ENCODE measurements at places on chromosomes 7 and 10. TPM values are rescaled to one million over a fixed set of nuclear protein-coding genes. Genes with fewer than 3 reads are reported as not detected.

DNA sequence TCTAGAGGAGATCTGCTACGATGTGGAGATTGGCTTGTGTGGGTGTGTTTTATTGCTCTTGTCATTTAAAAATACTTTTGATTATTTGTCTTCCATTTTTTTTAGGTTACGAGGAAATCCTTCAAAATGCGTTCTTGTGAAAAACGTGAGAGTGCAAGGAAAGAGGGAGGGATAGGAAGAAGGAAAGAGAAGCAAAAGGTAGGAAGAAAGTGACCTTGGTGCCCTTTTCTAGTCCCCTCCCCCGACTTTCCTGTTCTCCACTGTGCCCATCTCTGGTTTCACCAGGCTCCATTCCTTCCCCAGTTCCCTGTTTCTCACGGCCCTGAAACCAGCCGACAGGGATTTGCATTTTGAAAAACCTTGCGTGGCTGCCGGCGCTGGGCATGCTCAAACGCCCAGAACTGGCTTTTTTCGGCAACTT, 506 bp upstream of the GNAI1 start:
- DNase-seq: no peak

GRCh38 chr10:113274176-113274829, 278.6 kb upstream of the HABP2 start:
- DNase-seq: no peak

Gene FGFBP3
- 1.0 TPM for total RNA-seq

GRCh38 chr7:159034394-159034793, 110.3 kb downstream of the VIPR2 start:
- no peak for DNase-seq

DNA sequence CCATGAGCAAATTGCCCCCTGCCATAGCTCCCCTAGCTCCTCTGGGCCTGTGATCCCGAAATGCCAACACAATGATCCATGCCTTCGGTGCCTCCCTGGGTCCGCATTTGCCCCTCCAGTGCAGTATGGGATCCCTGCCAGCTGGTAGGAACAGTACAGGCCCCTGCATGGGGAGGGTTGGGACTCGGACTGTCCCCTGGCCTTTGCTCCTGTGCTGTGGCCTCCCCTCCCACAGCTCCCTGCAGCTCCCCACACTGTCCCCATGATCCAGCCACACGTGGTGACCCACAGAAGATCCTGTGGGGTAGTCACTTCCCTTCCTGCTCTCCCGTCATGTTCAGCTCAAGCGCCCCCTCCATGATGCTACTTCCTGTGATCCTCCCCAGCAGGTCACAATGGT, 140.3 kb downstream of the MAPK8 start:
- DNase-seq: no peak

Gene BLVRA
- 25.7 TPM for total RNA-seq

GRCh38 chr7:66114743-66115649, at the start of gene CRCP:
Gene CRCP (plus strand): TSS chr7:66114847. CDS start chr7:66114963, 116 bp downstream.
- DNase-seq: peak; percentile 86

DNA sequence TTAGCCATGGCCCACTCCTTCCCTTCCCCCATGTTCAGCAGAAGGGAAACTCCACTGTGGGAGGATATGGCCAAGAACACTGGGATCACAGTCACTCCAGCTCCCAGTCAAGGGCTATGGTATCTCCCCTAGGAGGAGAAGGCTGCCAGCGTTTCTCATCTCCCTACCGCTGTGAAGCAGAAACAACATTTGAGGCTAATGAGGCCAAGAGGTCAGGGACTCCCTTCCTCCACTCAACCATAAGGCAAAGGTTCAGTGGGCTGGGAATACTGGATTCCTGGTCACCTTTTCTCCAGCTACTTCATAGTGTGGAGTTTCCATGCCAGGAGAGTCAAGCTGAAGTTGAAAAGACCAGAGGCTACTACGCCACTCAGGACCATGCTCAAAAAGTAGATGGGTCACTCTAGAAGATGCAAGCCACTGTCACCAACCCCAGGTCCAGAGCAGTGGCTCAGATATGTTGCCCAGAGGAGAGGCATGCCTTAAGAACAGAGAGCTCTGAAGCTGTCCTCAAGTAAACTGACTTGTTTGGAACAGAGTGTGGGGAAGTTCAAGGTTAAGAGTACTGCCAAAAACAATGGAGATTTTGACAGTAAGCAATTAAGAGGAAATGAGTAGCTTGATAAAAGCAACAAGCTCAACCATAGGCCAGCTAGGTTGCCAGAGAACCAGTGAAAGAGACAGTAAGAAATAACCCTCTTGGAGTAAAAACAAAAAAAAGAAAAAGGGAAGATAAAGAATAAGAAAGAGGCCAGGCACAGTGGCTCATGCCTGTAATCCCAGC, 3.8 kb upstream of the TMEM140 start:
- no peak for DNase-seq

DNA sequence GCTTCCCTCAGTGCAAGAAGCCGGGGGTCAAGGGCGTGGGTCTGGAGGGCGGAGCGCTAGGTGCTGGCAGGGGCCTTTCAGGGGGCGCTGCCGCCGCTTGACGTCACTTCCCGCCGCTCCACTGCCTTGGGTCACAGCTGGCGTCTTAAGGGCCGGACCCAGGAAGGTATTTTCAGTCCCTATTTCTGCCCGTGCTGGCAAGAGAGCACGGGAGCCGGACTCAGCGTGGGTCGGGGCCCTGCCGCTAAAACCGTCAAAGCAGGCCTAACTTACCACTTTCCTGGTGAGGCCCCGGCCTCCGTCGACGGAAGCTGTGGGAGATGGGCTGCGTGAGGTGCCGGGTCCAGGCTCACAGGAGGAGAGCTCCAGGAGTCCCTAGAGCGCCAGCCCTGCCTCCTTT, 12.0 kb downstream of the VAX1 start:
- DNase-seq: no peak

GRCh38 chr10:29949411-29950011, 109.9 kb downstream of the JCAD start:
- DNase-seq: no peak

DNA sequence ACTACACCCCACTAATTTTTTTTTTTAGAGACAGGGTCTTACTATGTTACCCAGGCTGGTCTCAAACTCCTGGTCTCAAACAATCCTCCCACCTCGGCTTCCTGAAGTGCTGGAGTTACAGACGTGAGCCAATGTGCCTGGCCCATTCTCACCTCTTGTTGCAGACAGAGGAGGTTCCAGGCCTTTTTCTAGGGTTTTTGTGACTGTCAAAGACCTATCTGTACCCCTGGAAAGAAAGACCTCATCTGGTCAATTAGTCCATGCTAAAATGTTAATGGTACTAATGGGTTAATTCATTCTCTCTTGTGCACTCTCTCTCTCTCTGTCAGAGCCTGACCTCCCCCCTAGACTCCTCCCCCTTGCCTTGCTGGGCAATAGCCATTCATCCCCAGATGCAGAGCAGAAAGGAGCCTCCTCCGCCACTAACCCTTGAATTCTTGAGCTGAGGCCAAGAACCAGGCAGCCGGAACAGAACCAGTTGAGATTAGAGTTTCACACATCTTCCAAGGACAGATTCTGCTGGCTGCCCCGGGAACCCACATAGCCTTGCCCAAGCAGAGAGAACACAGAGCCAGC, 209.7 kb downstream of the SKIDA1 start:
- no peak for DNase-seq

Gene DPY19L1
- total RNA-seq: 20.3 TPM

DNA sequence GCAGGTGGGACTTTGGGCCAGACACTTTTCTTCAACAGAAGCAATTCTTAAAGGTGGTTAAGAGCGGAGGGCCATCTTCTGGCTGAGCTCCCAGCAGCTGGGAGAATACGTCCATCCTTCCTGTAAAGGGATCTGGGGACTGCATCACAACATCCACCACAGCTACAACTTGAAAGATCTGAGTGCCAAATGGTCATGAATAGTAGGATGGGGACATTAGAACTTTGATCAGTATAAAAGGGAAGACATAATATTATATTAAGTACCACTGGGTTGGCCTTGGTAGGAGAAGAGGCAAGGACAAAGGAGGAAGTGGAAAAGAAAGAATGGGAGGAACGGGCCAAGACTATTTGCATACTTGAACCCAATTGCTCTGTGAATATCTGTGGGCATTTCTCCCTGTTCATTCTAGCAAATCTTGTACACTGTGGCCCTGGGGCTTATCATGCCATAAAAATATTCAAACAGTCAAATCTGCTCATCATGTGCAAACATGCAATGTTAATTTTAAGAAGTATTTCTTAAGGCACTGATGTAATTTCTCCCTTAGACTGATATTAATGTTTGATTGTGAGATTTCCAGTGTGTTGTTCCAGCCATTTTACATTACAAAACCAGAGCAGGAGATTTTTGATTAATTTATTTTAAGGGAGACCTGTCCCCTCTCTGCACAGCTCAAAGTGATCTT, 65.5 kb upstream of the CREB5 start:
- DNase-seq: no peak

GRCh38 chr7:155684543-155684942, 40.1 kb downstream of the RBM33 start:
- no peak for DNase-seq

DNA sequence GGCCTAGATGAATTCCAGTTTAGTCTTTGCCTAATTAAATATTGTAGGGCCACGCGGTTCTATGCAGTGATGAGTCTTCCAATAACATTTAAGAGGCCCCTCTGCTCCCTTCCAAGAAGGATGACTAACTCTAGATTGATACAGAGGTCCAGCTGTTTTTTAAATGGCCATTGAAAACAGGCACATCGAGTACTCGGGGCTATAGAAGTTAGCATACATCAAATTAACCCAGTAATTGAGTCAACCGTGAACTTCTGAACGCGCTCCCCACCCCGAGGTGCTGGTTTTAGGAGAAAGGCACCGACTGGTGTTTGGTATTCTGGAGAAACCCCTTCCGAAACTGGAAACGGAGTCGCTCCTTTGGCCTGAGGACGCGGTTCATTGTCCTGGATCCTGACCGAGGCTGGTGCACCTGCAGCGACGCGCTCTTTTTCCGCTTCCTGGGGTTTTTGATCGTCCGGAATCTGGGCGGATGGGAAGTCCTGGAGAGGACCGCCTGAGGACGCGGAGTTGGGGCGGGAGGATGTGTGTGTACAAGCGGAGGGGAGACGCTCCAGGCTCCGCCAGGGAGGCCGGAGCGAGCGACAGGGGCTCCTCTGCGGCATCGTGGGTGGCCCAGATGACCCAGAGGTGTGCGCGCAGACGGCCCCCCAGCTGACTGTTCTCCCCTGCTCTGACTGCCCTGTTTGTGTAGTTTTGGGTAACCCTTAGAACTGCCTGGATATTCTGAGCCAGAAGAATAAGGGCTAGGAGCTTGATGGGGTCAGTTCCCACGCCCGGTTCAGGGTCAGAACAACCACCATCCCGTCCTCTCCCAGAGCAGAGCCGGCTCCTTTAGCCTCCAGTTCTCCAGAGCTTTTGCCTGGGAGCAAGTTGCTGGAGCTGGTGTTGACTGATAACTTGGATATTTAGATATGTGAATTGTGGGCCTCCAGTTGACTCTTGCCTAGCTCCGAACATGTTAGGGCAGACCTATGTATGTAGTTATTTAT, 711 bp downstream of the FAM221A start:
- peak; percentile 58 for DNase-seq

GRCh38 chr10:132299371-132300336, 8.1 kb downstream of the STK32C start:
- no peak for DNase-seq

DNA sequence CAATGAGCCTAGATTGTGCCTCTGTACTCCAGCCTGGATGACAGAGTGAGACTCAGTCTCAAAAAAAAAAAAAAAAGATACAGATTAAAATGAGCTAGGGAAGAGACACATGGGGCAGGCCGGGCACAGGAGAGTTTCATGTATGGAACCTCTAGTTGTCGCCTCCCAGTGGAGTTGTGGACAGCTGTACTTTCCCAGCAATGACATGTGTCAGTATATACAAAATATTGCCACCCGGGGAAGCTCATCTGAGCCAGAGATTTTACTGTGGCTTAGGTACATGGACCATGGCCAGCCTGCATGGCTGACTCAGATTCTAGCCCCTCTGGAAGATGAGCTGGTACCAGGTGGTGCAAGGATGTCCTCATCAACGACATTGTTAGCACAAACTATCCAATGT, 87.4 kb downstream of the COL26A1 start:
- DNase-seq: no peak

DNA sequence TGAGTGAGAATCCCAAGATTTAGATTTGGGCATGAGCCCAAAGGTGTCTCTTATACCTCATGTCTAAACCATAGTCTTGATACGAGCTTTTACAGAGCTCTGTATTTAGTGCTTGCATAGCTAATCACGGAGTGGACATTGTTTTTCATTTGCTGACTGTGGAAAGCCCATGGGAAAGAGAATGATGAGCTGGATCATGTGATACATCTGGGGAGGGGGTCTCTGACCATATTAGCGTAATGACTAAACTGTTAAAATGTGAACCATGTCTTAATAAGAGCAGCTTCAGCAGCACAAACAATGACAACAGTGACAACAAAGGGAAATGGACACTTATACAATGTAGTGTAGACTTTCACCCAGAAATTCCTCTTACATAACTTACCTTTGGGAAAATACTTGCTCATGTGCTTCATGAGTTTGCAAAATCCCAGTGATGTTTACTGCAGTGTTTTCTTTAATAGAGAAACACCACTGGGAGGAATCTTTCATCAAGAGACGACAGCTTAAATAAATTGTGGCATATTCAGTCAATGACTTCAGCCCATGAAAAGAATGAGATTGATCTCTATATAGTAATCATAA, 44.0 kb upstream of the ITGB1 start:
- DNase-seq: no peak

Gene COBL
- total RNA-seq: not detected

Gene FZD8
- 0.23 TPM for total RNA-seq

Gene SEMA3A
- 1.9 TPM for total RNA-seq

DNA sequence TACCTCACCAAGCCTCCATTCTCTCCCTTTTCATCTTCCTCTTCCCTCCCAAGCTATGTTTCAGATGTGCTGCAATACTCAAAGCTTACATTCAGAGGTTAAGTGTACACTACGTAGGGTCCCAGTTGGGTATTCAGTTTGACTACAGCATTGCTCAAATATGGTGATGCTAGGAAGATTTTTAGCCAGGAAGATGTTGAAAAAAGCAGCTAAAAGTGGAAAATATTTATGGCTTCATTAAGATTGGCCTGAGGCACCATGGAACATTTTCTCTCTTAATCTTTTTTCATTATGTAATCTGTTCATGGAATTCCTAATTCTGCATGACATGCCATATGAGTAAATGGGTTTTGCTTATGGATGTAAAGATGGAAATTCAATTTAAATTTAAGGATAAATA, 72.0 kb upstream of the ABCB5 start:
- no peak for DNase-seq

GRCh38 chr10:42367532-42368230, 270.7 kb downstream of the ZNF33B start:
- DNase-seq: peak; percentile 20

GRCh38 chr10:31745612-31746376, 182.8 kb downstream of the ARHGAP12 start:
- DNase-seq: peak; percentile 60

- DNase-seq: no peak
Observed at GRCh38 chr10:79168210-79168609, 99.4 kb downstream of the ZMIZ1 start.

- DNase-seq: no peak
Observed at GRCh38 chr10:70682920-70683600, 10.8 kb downstream of the ADAMTS14 start.

DNA sequence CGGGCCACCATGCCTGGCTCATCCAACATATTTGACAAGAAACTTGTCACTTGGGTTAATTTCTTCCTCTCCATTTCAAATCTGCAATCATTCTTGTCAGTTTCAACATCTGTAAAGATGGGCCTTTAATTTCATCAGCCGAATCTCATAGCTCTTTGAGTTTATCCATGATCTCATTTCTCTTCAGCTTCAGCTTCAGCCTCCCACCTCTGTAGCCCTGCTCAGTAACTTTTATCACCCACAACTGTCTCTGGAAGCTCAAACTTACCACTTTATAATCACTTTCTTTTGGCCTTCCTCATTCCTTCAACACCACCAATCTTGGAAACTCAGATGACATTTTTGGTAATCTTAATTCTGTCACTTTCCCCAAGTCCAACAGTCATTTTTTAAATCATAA, 83.2 kb downstream of the CPED1 start:
- no peak for DNase-seq
